Liver (tissue), 10 donors: ENCODE measurements at places on chromosomes 1 and 21. TPM values are rescaled to one million over a fixed set of nuclear protein-coding genes. Genes with fewer than 3 reads are reported as not detected.
A peak's percentile ranks its signal among the peaks of the same experiment; 100 is the strongest.

GRCh38 chr1:114290341-114290740 lies 136.7 kb upstream of the SYT6 start:
- H3K27ac ChIP-seq: no peak overlapping the region
- H3K36me3 ChIP-seq: no peaks in the 10 kb centered on the region
- no peak for DNase-seq
- H3K4me1 ChIP-seq: no peaks in the 10 kb centered on the region

DNA sequence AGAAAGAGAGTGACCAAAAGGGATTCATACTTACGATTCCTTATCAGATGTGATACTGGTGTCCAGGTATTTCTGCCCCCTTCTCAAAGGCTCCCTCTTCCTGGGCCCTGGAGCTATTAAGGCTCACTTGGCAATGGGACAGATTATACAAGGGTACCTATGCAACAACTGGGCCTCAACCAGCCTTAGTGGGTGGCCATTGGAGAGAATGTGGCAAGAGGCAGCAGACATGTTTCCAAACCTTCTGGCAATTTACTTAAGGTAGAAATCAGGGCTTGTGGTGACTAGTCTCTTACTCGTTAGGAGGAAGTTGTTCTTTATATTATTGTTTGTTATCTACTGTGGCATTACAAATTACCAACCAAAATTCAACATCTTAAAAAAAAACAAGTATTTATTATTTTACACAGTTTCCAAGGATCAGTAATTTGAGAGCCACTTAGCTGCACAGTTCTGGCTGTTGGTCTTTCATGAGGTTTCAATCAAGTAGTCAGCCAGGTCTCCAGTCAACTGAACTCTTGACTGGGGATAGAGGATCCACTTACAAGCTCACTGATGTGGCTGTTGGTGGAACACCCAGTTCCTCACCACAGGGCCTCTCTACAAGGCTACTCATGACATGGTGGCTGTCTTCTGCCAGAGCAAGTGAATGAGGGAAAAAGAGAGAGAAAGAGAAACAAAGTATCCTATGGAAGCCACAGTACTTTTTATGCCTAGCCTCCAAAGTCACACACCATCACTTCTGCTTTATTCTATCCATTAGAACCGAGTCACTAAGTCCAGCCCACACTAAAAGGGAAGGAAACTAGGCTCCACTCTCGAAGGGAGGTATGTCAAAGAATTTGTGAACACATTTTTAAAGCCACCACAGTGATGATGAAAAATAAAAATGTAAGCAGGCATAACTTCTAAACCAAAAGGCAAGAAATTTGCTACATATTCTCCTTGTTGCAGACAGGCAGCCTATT lies 10.7 kb downstream of the ZNF648 start:
- no peaks in the 10 kb centered on the region for H3K27me3 ChIP-seq
- no peaks in the 10 kb centered on the region for H3K36me3 ChIP-seq
- H3K4me3 ChIP-seq: no peak overlapping the region
- no peaks in the 10 kb centered on the region for H3K4me1 ChIP-seq

- H3K36me3 ChIP-seq: no peaks in the 10 kb centered on the region
- no peak overlapping the region for H3K4me3 ChIP-seq
- peaks cover 3% of the 10 kb centered on the region for H3K4me1 ChIP-seq
- DNase-seq: no peak
- H3K27me3 ChIP-seq: no peaks in the 10 kb centered on the region
Observed at GRCh38 chr1:156865258-156865657, 4.6 kb downstream of the NTRK1 start.

The HPDL gene
- 0.09 TPM for polyA plus RNA-seq

DNA sequence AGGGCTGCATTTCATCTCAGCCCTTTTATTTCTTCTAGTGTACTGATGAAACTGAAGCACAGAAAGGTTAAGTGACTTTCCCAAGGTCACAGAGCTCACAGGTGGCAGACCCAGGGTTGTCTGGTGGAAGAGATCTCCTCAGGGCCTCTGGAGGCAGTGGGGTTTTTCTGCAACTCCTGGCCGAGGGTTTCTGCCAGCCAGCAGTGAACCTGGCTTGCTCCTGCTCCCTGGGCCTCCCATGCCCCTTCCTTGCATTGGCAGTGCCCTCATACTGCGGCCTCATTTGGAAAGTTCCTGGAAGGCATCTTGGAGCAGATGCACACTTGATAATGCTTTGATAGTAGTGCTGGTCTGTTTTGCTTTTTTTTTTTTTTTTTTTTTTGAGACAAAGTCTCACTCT lies 7.7 kb downstream of the GALNT2 start:
- H3K27ac ChIP-seq: no peak overlapping the region
- DNase-seq: no peak
- peaks cover 5% of the 10 kb centered on the region for H3K36me3 ChIP-seq
- H3K27me3 ChIP-seq: no peaks in the 10 kb centered on the region
- peaks cover 12% of the 10 kb centered on the region for H3K4me1 ChIP-seq

The OR2T27 gene
- not detected for polyA plus RNA-seq

GRCh38 chr21:41437729-41438128 lies 11.7 kb downstream of the MX1 start:
- DNase-seq: no peak
- no peak overlapping the region for H3K27ac ChIP-seq
- H3K4me1 ChIP-seq: no peaks in the 10 kb centered on the region
- no peak overlapping the region for H3K4me3 ChIP-seq

- no peaks in the 10 kb centered on the region for H3K36me3 ChIP-seq
- H3K4me1 ChIP-seq: peaks cover 3% of the 10 kb centered on the region
- peaks cover 2% of the 10 kb centered on the region for H3K27me3 ChIP-seq
- no peak overlapping the region for H3K4me3 ChIP-seq
Observed at GRCh38 chr1:64242895-64243756, 39.7 kb downstream of the UBE2U start.

DNA sequence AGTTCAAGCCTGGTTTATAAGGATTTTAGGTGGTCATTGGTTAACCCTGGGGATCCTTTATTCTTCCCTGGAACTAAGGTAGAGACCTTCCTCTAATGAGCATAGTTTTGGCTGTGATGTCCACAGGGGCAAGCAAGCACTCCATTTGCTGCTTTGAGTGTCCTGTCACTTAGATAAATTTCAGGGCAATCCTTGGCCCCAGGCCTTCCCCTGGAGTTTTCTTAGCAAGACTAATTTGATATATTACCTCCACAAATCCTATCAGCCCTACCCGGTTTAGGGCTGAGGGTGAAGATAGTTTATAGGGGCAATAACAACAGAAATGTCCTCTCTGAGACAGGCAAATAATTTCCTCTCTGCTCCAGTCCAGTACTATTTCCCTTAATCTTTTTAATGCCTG lies 166.6 kb downstream of the CYYR1 start:
- no peak overlapping the region for H3K4me3 ChIP-seq
- H3K27me3 ChIP-seq: peaks cover 2% of the 10 kb centered on the region
- H3K36me3 ChIP-seq: no peaks in the 10 kb centered on the region
- H3K4me1 ChIP-seq: no peaks in the 10 kb centered on the region

DNA sequence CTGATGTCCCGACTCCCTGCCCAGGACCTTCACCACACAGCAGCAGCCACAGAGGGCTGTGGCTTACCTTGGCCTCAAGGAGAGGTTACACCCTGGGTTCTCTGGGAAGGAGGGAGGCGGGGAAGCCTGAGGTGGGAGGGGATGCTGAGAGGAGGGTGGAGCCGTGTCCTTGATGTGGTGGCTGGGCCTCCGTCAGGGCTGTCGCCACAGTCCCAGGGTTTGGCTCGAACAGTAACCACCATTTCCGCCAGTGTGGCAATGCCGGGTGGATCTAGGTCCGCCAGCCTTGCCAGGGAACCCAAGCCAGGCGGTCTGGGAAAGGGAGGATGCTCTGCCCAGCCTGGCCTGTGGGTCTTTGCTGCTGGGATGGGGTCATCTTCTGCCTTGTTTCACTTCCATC lies 18.4 kb upstream of the CDCA8 start:
- H3K4me1 ChIP-seq: no peaks in the 10 kb centered on the region
- no peak overlapping the region for H3K27ac ChIP-seq
- H3K27me3 ChIP-seq: no peaks in the 10 kb centered on the region
- H3K4me3 ChIP-seq: no peak overlapping the region
- no peak for DNase-seq

The DARS2 gene
- 10.5 TPM for polyA plus RNA-seq

- DNase-seq: no peak
- no peak overlapping the region for H3K27ac ChIP-seq
- no peak overlapping the region for H3K4me3 ChIP-seq
- no peaks in the 10 kb centered on the region for H3K27me3 ChIP-seq
- no peaks in the 10 kb centered on the region for H3K36me3 ChIP-seq
Observed at GRCh38 chr1:181356505-181357340, 126.6 kb upstream of the CACNA1E start.

DNA sequence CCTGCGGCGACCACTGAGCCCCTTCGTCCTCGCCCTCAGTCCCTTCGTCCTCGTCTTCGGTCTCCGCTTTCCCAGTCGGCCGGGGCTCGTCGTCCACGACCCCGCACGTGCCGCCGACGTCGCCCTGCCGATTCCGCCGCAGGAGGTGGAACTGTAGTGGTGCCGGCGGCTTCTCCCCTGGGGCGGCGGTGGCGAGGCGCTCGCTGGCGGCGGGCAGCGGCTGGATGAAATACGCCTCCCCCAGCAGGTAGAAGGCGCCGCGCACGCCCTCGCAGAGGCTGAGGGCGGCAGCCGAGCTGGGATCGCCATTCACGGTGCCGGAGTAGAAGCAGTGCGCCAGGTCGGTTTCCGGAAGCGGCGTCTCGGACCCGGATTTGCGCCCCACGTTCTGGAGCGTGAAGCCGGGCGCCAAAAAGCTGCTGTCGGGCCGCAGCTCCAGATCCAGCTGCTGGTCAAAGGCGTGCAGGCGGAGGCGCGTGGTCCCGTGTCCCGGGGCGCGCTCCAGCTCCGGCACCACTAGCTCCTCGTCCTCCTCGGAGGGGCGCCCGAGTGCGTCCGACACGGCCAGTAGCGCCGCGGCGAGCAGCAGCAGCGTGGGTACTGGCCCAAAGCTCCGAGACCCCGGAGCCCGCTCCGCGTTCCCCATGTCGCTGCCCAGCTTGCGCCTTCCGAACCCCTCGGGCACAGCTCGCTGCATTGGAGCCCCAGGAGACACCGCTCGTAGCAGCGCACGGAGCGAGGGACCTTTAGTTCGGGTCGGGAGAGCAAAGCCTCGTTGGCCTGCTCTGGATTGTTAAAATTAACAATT lies 747 bp downstream of the ADAMTS1 start:
- H3K27me3 ChIP-seq: no peaks in the 10 kb centered on the region
- H3K4me3 ChIP-seq: peak overlapping the region; percentile 92
- H3K36me3 ChIP-seq: peaks cover 22% of the 10 kb centered on the region
- peak overlapping the region; percentile 77 for H3K27ac ChIP-seq

GRCh38 chr1:200314085-200314750 lies 95.6 kb downstream of the ZNF281 start:
- H3K4me3 ChIP-seq: peak overlapping the region; percentile 59
- H3K36me3 ChIP-seq: no peaks in the 10 kb centered on the region
- H3K4me1 ChIP-seq: no peaks in the 10 kb centered on the region
- H3K27me3 ChIP-seq: no peaks in the 10 kb centered on the region

The DYNLT4 gene
- not detected for polyA plus RNA-seq

The DRAXIN gene
- 0.01 TPM for polyA plus RNA-seq

The ASCL5 gene
- polyA plus RNA-seq: not detected

DNA sequence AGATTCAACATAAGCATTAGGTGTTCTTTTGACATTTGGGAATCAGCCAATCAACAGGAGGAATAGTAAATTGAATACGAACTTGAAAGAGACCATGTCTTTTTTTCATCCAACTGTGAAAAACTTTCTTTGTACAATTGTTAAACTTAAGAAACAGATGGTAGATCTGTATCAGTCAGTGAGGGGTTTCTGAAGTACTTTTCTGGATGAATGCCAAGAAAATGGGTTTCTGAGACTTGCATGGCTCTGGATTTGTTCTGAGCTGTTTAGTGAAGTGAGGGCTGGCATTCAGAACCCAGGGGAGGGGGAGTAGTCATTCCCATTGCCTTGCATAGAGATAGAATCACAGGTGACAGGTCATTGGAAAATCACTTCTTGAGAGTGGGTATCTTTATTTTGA lies 37.4 kb downstream of the PTPRC start:
- no peak overlapping the region for H3K4me3 ChIP-seq
- no peak overlapping the region for H3K27ac ChIP-seq
- no peaks in the 10 kb centered on the region for H3K27me3 ChIP-seq
- H3K36me3 ChIP-seq: no peaks in the 10 kb centered on the region
- DNase-seq: no peak

DNA sequence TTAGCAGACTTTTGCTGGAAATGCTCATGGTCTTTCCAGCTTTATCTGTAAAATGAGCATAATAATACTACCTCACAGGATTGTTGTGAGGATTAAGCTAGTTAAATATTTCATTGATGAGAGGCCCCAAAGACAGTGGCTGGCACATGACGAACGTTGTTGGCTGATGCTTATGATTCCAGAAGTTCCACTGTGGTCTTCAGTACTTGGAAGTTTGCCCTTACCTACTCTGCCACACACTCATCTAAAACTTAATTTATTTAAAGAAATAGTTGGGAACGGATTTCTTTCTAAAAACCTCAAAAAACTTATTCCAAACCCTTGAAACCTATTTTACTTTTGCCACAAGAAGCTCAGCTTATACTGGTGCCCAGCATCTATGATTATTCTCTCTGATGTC lies 170.7 kb downstream of the DHRS3 start:
- no peaks in the 10 kb centered on the region for H3K27me3 ChIP-seq
- no peak overlapping the region for H3K4me3 ChIP-seq
- H3K4me1 ChIP-seq: peaks cover 14% of the 10 kb centered on the region
- DNase-seq: no peak
- H3K36me3 ChIP-seq: no peaks in the 10 kb centered on the region
- no peak overlapping the region for H3K27ac ChIP-seq

GRCh38 chr1:178490136-178490535 lies 6.6 kb downstream of the CLEC20A start:
- no peaks in the 10 kb centered on the region for H3K4me1 ChIP-seq
- no peak overlapping the region for H3K4me3 ChIP-seq
- DNase-seq: no peak

DNA sequence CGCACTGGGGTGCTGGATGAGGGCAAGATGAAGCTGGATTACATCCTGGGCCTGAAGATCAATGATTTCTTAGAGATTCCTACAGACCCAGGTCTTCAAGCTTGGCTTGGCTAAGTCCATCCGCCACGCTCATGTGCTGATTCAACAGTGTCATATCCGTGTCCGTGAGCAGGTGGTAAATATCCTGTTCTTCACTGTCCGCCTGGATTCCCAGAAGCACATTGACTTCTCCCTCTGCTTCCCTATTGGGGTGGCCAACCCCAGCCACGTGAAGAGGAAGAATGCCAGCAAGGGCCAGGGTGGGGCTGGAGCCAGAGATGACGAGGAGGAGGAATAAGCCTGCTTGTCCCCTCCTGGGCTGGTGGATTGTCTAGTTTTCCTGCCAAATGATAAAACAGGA lies 2.2 kb upstream of the CBR3 start:
- H3K27me3 ChIP-seq: no peaks in the 10 kb centered on the region
- H3K36me3 ChIP-seq: no peaks in the 10 kb centered on the region

DNA sequence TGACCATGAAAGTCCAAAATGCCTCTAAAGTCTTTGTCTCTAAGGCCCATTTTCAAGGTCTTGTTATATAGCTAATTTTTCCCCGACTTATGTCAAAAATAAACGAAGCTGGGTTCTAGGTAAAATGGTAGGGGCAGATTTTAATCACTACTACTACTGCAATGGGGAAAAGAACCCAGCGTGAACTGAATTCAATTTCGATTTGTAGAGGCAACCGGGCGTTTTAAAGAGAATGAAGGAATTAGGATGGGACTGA lies 536 bp upstream of the EXO1 start:
- no peaks in the 10 kb centered on the region for H3K27me3 ChIP-seq
- no peaks in the 10 kb centered on the region for H3K36me3 ChIP-seq
- H3K27ac ChIP-seq: peak overlapping the region; percentile 100
- DNase-seq: no peak
- peak overlapping the region; percentile 97 for H3K4me3 ChIP-seq

The GLMN gene
- polyA plus RNA-seq: 1.1 TPM

- DNase-seq: no peak
- H3K27me3 ChIP-seq: no peaks in the 10 kb centered on the region
- H3K27ac ChIP-seq: no peak overlapping the region
- H3K4me3 ChIP-seq: no peak overlapping the region
Observed at GRCh38 chr1:29331729-29332128, 95.4 kb downstream of the PTPRU start.
